ENCODE measurements at places on chromosomes 7 and 10.

GRCh38 chr7:151110941-151111645, 24.8 kb downstream of the AGAP3 start:
- peak; percentile 59 for DNase-seq

DNA sequence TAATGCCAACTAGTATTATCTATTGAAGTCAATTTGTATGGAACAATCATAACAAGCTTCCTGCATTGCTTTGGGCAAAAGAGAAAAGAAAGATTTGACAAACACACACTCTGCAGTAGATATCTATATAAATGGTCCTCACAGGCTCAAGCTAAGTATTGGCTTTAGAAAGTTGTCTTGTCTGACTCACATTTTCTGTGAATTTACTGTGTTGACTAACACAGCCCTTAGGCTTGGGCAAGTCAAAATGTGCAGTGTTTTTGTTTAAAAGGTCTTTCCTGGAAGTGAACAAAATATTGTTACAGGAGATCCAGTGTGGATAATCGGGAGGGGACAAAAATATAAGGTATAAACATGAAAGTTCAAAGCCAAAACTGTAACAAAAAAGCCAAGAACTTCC, 194.4 kb downstream of the RELN start:
- no peak for DNase-seq

- no peak for DNase-seq
Observed at GRCh38 chr7:111030336-111030735, 60.6 kb upstream of the LRRN3 start.

GRCh38 chr10:101762736-101763135, 13.2 kb downstream of the FGF8 start:
- DNase-seq, result no peak

DNA sequence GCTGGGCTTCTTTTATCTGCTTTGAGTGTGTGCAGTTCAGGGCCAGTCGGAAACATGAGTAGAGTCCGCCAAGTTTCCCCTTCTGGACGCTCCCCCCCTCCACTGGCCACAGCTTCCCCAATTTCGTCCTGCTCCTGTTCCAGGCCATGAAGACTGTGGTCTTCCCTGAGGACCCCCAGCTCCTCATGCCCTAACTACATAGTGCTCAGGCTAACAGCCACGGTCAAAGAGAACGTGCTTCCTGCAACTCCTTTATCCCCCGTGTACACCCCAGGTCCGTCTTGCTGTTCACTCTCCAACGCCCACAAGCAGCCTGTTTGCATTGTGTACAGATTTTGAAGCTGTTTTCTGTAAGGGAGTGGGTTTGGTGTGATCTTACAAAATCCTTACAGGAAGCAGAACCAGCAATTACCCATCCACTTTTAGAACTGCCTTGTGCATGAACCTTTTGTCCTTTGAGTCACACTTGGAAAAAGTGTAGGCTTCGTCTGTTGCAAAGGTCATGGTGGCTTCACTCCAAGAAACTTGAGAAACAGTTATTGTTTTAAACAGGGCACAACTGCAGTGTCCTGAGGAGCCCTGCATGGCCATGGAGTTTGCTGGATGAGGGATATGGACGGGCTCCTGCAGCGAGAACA, 77.0 kb upstream of the FAM20C start:
- DNase-seq, result no peak

GRCh38 chr10:125911990-125912389, 15.6 kb downstream of the FANK1 start:
- DNase-seq, result no peak

GRCh38 chr10:127945341-127945758, 38.4 kb downstream of the PTPRE start:
- DNase-seq, result no peak

DNA sequence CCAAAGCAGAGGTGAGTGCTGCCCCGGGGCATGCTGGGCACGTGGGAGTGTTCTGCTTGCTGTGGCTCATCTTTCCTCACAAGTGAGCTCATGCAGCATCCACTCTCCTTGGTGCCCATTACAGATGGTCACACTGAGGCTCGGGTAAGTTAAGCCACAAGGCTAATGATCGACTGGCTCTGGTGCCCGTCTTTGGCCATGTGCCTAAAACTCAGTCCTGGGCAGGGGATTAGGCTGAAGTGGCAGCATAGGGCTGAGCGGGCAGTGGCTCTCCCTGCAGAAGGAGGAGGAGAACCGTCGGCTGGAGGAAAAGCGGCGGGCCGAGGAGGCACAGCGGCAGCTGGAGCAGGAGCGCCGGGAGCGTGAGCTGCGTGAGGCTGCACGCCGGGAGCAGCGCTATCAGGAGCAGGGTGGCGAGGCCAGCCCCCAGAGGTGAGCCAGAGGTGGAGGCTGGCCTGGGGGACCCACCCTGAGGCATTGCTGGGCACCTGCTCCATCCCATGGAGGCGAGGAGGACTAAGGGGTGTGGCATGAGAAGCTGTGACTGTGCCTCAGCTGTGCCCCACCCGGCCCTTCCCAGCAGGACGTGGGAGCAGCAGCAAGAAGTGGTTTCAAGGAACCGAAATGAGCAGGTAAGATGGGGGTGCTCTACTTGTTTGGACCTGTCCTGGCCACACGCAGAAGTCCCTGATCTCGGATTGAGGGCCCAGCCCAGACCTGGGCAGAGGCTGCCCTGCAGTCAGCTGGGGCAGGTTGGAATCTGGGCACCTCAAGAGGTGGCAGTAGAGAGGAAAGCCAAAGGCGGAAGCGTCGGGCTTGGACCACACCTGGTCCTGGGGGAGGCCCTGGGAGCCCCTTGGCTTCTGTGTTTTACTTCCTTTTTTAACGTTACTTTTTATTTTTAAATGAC, 7.3 kb downstream of the PGAM2 start:
- no peak for DNase-seq

- no peak for DNase-seq
Observed at GRCh38 chr10:12489357-12489756, 140.0 kb downstream of the CAMK1D start.

DNA sequence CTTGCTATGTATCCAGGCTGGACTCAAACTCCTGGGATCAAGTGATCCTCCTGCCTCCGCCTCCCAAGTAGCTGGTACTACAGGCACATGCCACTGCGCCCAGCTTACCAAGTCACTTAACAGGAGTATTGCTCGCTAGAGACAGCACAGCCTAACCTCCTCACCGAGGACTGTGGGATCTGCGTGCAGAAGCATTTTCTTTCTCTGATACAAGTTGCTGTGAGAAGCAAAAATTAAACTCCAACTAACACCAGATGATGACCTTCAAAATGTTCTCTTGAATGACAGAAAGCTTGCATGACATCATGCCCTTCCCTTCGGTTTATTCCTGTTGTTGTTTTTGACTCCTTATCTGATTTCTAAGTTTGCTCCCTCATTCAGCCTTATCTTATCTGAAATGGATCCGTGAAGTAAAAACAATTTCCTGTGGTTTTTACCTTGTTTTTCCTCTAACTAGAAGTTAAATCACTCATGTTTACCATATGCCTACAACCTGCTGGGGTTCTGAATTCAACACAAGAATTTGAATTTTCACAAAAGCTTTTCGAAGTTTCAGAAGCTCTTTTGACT, 94.4 kb upstream of the KIF5B start:
- no peak for DNase-seq

GRCh38 chr10:35611750-35612149, 6.6 kb downstream of the GJD4 start:
- DNase-seq, result no peak

DNA sequence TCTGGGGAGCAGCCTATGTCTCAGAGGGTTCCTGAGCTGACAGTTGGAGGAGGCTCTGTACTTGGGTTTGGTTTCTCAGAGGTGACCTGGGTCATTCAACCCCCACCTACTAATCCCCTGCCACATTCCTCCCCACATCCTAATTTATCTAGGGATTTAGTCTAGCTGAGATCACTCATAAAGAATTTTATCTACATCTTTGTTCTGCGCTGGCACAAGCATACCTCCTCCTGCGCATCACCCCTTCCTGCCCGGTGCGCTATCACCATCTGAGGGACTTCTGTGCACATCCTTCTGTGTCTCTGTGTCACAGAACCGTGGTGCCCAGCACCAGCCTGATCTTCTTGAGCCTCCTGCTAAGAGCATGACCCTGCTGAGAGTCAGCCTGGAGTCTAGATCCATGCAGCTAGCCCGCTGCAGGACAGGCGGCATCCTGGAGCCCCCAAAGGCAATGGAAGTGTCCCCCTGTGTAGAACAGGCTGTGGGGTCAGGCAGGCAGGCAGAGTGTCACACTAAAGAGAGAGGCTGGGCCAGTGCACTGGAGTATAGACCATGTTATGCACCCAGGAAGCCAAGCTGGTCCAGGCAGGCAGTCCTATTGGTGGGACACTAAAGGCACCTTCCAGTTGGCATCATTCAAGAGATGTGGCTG, 63.6 kb downstream of the ARHGAP22 start:
- no peak for DNase-seq

DNA sequence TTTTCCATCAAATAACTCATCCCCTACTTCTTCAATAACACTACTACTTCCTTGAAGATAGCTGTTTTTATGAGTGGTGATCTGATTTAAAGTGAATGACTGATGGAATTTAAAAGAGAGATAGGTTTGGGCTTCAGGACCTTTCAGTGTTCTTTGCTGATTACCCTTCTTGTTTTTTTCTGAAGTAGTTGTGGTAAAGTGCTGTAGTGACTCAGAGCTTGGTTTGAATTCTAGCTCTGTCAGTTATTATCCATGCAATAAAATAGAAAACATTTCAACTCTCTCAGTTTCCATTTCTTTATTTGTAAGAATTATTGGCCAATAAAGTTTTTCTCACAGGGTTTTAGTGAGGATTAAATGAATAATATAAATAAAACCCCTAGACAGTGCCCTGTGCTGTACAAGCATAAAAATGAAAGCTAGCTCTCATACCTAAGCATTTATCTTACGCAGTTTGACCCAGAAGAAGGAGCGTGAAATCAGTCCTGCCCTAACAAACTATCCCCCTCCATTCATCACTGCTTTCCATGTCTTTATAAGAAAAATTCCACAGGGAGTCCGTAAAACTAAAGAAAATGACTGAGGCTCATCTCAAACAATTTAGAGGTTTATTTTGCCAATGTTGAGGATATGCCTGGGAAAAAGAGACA, 25.1 kb upstream of the AKAP9 start:
- no peak for DNase-seq

DNA sequence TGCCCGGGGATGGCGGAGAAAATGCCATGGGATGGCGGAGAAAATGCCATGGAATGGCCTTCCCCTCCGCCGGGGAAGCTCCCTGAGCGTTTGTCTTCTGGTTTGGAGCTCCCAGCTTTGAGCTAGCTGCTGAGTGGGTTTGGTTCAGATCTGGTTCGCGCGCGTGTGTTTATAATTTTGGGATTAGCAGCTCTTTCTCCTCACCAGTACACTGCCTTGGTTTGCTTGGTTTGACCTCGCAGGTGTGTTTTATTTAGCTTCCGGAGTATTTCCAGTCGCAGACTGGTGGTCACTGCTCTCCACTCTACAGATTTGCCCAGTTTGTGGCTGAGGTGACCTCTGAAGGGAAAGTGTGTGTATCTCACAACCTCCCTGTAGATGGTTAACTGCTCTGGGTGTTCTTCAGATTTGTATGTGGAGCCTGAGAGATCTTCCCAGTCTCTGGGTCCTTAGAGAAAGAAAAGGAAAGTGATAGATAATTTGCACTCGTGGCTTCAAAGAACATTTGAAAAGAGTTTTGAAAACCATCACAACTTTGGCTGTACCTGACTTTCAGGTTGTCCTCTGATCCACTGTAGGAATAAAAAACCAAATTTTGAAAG, 597 bp downstream of the ZNF277 start:
- DNase-seq, result no peak

DNA sequence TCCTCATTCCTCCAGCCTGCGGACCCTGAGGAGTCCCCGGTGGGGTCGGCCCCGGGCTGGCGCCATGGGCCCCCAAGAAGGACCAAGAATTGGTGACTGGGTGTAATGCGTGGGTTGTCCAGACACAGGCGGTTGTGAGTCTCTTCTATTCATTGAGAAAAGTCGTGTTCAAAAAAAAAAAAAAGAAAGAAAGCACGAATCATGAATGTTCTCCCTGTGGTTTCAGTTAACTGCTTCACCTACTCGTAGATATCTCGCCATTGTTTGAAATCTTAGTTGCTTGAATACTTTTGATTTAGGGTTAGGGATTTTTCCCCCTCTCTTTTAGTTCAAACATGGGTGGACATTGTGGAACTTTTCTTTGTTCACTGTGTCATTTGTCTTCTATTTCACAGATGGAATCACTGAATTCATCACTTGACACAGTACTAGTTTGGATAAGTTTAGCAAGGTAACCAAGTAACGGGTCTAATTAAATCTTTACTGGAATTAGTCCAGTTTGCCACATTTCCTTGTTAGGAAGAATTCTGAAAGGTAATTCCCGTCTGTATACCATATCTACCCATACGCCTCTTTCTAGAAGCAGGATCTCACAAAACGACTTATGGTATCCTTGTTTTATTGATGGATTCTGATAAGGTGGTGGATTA, 775 bp downstream of the STARD3NL start:
- peak; percentile 9 for DNase-seq

- DNase-seq, result no peak
Observed at GRCh38 chr10:44627591-44628354, 242.9 kb upstream of the CXCL12 start.

DNA sequence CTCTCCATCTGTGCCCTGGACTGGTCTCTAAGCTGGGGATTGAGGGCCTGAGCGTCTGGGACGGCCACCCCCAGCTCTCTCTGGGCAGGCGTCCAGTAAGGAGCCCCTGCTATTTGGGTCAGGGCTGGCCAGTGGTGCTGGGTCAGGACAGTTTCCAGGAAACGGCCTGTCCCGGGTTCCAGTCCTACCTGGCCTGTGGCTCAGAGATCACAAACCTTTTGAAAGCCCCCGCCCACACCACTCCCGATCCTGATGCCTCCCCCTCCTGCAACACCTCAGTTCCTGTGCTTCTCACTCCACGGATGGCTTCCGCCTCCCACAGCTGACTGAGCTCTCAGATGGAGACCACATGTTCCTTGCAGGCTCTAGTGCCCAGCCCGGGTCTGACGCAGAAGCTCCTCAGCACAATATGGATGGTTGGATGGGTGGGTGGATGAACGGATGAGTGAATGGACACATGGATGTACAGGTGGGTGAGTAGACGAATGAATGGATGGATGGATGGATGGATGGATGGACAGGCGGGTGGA, 91.7 kb upstream of the PDGFA start:
- DNase-seq, result no peak

GRCh38 chr10:10786109-10787090, 231.3 kb upstream of the CELF2 start:
- no peak for DNase-seq

DNA sequence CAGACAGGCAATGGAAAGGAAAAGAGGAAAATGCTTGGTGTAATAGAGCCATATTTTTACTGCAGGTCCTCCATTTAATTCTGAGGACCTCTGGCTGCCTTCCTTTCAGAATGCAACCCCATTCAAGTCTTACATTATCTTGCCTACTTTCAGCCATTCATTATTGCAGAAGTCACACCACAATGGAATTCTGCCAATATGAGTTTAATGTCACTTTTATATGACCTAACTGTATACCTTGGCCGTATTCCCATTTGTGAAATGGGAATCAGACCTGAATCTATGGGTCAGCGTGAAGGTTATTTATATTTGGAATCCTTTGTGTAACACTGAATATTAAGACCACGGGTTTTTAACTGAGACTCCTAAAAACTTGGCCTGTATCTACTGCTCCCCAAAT, 241.7 kb upstream of the AOAH start:
- DNase-seq, result no peak

All from stimulated activated CD4-positive, alpha-beta T cell treated with anti-CD3 and anti-CD28 coated beads, TNF-alpha, amount 100 ng/mL, for 4 hours (primary cell).